Effector CD4-positive, alpha-beta T cell (primary cell): ENCODE measurements at places on chromosomes 2 and 18.

DNA sequence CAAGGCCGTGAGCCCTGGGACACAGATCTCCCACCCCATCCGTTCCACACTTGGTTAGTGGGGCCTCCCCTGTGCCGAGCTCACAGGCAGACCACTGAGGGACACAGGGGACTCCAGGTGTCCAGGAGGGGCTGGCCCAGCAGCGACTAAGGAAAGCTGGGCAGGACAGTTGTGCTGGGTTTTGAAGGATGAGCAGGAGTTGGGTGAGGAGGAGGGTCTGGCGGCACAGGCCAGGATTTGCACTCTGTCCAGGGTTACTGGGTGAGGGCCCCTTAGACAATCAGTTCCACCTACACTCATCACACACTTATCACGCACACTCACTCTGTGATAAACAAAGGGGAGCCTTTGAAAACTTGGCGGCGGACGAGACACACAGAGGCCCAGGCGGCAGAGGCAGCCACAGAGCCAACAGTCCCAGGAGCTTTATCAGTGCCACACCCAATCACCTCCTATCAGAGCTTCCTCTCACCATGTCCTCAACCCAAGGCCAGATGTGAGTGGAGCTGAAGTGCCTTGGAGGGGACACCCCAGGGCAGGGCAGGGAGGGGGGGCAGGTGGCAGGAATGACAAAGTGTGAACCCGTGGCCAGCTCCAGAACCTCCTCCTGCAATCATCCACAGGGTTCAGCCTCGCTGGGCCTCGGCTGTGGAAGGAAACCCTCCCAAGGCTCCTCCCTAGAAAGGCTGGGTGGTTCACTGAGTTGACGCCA lies 26.6 kb downstream of the BIN1 start:
- peak; percentile 24 for DNase-seq

DNA sequence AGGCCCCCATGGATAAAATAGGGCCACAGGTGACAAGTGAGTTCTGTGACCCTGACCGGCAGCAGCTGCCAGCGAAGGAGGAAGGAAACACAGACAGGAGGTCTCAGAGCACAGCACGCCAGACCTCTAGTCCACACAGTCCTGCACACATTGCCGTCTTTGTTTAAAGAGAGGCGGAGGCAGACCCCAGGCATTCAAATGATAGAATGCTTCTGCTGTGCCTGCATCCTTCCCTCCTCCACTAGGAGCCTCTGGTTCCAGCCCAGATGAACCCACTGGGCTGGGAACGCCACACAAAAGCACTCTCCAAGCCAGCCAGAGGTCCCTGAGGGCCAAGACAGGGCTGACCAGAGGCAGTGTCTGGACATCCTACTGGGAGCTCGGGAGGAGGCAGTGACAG lies 118.7 kb downstream of the KLHL29 start:
- no peak for DNase-seq

GRCh38 chr18:10153924-10154752 lies 240.3 kb downstream of the VAPA start:
- DNase-seq = no peak

DNA sequence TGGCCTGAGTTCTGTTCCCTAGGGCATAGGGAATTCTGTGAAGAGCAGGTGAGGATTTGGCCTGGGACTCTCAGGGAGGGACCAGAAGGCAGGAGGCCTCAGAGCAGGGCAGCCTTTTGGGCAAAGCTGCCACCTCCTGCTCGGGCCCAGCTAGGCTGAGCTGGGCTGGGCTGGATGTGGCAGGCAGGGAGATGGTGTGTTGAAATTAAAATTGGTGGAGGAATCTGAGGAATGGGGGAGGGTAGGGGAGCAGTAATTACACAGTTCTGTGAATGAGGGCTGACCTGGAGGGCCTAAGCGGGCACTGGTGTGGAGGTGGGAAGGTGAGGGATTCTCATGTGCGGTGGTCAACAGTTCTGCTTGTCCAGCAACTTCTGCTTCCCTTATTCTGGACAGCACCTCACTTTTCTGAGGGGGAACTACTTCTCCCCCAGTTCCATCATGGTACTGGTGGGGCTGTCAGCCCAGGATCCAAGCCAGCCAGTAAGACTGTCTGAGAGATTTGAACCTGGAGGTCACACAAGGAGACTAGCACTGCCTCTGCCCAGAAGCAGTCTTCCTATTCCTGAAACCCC lies 22.0 kb upstream of the ASPRV1 start:
- no peak for DNase-seq

- no peak for DNase-seq
Observed at GRCh38 chr18:52426041-52426440, 86.0 kb downstream of the DCC start.

- no peak for DNase-seq
Observed at GRCh38 chr2:104834431-104835153, 19.3 kb upstream of the POU3F3 start.

GRCh38 chr2:201151127-201151981 lies 31.6 kb upstream of the CASP10 start:
- no peak for DNase-seq

DNA sequence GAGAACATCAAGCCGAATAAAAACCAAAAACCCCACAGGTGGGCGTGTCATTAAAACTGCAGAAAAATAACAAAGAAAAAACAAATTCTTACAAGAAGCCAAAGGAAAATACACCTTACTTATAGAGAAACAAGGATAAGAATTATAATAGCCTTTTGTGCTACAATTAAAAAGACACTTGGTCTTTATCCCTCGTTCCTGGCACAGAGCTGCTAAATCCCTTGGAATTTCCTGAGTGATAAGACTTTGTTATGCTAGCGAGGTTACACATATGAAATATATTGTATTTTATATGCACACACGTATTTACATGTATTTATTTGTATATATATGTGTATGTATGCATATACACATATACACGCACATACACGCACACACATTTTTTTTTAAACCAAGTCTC lies 325.3 kb upstream of the TFPI start:
- no peak for DNase-seq

- DNase-seq = no peak
Observed at GRCh38 chr2:171807119-171807518, 86.9 kb downstream of the SLC25A12 start.

- DNase-seq = no peak
Observed at GRCh38 chr2:111072220-111072871, 48.4 kb upstream of the BCL2L11 start.

- DNase-seq = no peak
Observed at GRCh38 chr2:200786826-200787225, 24.9 kb upstream of the BZW1 start.

- DNase-seq = no peak
Observed at GRCh38 chr2:117436697-117437096, 377.8 kb upstream of the DDX18 start.

DNA sequence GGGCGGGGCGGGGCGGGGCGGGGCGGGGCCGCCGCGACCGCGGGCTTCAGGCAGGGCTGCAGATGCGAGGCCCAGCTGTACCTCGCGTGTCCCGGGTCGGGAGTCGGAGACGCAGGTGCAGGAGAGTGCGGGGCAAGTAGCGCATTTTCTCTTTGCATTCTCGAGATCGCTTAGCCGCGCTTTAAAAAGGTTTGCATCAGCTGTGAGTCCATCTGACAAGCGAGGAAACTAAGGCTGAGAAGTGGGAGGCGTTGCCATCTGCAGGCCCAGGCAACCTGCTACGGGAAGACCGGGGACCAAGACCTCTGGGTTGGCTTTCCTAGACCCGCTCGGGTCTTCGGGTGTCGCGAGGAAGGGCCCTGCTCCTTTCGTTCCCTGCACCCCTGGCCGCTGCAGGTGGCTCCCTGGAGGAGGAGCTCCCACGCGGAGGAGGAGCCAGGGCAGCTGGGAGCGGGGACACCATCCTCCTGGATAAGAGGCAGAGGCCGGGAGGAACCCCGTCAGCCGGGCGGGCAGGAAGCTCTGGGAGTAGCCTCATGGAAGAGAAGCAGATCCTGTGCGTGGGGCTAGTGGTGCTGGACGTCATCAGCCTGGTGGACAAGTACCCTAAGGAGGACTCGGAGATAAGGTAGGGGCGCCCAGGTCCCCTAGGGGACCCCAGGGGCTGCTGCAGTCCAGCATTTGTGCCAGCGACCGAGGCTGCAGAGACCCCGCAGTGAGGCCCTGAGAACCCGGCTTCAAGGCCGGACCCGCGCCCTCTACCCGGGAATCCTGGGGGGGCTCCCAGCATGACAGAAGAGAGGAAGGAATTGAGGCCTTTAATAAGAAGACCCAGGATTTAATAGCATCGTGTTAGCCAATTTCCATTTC lies at the start of gene KHK:
Gene KHK, plus strand, starts transcription at position 49 of the 870 bp plus-strand sequence. Its CDS starts 488 bp downstream, at position 537.
- DNase-seq = no peak

- DNase-seq = no peak
Observed at GRCh38 chr2:119703526-119703925, 24.5 kb downstream of the TMEM177 start.

DNA sequence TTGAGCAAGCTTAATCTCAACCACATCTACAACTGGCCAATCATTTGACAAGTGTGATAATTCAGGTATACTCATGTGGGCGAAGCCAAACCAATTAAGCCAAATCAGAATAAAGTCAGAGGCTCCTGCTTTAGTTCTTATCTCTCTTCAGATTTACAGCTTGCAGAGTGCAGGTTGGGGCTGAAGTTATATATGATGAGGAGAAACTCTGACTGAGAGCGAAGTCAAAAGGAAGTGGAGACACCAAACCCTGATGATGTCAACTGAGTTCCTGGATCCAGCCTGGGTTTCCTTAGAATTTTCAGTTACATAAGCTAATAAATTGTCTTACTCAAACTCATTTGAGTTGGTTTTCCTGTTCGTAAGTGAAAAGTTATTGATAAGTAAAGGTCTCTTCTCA lies 73.9 kb downstream of the ASXL2 start:
- no peak for DNase-seq

DNA sequence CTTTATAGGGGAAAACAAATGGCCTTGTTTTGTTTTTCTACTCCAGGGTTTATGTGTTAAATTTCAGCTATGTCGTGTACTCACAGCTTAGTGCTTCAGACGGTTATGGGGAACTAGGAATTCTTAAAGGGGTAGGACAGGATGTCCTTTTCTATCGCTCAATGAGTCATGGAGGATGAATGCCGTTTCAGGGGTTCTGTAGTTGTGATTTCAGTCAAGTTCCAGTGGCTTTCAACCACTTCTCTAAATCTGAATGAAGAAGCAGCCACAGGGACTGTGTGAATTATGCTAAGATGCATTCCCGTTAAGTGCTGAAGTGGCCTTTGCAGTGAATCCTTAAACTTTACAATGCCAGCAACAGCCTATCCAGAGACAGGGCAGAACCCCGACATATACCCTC lies 1231.7 kb upstream of the ZEB2 start:
- DNase-seq = no peak

- no peak for DNase-seq
Observed at GRCh38 chr2:226647621-226648518, 151.8 kb downstream of the IRS1 start.

DNA sequence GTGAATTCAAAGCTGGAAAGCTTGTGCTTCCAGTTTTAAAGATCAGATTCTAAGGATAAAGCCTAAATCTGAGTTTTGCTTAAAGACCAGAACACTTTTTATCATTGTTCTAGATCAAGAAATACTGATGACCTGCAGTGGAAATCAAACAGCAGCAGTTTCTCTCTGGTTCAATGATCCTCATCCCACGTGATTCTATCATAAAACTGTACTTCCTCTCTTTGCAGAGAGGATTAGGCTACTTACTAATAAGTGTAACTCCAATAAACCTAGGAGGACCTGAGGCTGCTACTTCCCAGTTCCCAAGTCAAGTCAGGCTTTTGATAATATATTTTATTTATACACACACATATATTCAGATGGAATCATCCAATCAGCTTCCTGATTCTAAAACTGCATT lies 81.9 kb downstream of the TCF4 start:
- DNase-seq = no peak
